ENCODE measurements at places on chromosomes 16 and 17.

DNA sequence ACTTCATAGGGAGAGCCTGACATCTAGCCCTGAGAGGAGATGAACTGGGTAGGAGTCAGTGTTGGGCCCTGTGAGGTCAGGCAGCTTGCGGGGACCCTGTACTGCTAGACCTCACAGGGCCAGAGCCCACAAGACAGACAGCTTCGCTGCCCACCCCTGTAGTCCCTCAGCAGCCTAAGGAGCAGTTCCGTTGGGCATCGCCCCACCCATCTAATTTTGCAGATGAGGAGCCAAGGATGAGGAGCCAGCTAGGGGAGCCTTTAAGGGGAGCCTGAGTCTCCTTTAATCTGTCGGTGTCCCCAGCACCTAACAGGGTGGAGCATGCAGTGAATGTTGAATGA lies 755 bp upstream of the TUFM start:
- DNase-seq = no peak

DNA sequence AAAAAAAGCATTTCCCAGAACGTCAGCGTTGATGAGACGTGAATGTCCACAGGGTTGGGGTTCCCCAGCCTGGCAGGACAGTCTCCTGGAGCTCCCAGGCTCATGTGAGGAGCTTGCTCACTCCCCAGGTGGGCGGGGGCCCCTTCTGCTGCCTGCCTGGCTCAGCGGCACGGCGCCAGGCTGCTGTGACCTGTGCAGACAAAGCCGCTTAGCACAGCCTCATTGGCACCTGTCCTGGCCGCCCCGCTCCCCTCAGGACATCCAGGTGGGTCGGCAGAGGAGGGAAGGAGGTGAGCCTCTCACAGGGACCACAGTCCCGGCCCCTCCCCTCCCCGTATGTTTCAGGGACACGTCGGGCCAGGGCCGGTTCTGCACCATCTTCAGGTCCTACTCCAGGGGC lies 12.9 kb upstream of the WFIKKN1 start:
- DNase-seq = no peak

DNA sequence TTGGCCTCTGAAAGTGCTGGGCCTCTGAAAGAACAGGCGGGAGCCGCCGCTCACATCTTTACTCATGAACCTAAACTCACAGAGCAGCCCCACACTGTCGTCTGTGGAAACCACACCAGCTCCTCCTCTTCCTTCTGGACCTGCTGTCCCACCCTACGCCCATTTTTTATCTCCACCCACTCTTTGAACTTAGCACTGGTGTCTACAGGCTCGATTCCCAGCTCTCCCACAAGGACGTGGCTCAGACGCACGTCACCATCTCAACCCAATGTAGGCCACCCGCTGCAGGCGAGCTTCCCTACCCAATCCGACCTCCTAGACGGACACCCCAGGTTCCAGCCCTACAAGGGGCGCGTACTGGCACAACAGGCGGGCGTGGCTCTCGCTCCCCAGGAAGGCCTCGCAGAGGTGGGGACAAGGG lies 62.2 kb downstream of the NXN start:
- DNase-seq = no peak

DNA sequence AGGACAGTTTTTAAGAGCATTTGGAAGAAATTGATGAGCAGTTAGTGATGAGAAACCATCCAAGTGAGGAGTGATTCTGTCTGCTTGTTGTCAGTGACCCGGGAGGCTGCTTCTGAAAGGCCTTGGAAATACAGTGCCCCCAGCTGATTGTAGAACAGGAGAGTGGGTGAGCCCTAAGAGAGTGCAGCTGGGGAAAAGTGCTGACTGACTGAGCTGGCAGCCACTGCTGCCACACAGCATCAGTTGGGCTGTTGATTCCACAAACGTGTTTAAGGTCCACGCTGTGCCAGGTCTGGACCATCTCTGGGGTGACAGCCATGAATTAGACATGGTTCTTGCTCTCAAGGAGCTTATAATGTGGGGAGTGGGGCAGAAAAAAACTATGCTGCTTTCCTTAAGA lies 18.9 kb downstream of the NUP93 start:
- no peak for DNase-seq

DNA sequence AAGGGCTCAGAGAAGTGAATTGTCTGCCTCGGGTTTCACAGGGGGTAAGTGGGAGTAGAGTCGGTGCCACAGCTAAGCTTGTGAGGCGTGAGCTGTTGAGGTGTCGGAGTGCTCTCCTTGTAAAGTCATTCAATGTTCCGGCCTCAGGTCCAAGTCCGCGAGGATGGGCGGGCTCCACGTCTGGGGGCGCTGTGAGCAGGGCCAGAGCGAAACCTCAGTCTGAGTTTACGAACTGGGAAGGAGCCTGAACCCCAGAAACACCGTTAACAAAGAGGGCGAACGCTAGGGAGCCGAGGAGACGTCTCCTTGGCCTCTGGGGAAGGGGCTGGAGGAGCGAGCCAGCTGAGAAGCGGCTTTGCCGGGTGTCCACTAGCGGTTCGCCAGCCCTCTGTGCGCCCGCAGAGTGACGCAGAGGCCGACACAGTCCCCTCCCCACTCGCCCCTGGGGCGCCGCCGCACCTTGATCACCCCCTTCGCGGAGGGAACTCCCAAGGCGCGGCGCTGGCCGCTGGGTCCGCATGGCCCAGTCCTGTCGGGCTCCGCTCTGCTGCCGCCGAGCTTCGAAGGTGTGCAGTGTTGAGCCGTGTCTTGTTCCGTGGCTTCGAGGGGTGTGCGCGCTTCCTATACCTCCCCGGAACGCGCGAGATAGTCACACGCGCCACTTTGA lies 4.9 kb downstream of the IRX3 start:
- DNase-seq = peak; percentile 11

GRCh38 chr17:70769956-70770355 lies 600.6 kb downstream of the KCNJ2 start:
- no peak for DNase-seq

DNA sequence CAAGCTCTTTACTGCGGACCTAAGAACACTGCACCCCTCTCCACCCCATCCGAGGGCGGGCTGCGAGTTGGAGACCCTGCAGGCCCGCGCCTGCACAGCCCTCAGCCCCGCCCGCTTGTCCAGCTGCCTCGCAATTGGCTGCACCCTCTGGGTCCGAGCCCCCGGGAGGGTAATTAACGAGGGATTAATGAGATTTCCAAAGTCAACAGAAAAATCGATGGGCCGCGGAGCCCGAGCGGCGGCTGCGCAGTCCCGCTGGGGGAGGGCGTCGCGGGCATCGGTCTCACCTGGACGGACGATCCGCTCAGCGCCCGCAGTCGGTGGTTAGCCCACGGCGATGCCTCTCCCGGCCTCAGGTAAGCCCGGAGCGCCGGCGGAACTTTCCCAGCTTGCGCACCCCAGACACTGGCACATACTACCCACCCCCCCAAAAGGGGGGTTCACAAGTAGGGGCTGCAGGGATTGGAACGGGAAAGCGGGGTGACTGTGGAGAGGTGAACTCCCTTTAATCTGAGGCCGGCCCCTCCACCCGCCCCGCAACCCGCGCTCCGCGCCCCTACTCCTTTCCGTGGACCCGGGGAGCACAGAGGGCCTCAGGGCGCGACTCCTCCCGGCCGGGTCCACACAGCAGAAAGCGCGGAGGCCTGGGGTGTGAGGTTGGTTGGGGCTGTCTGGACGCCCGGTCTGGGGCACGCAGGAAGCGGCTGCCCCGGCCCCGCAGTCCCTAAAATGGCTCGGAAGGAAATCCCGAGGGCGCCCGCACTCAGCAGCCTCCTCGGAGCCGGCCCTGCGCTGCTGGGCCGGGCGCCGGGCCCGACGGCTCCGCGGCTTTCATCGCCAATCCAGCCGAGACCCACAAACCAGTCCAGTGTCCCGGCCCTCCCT lies at the start of gene OTOP3:
Gene OTOP3, plus strand, starts transcription at position 314 of the 885 bp plus-strand sequence. Its CDS starts 24 bp downstream, at position 338.
- no peak for DNase-seq

GRCh38 chr17:2452216-2452750 lies 51.4 kb upstream of the MNT start:
- DNase-seq = no peak

DNA sequence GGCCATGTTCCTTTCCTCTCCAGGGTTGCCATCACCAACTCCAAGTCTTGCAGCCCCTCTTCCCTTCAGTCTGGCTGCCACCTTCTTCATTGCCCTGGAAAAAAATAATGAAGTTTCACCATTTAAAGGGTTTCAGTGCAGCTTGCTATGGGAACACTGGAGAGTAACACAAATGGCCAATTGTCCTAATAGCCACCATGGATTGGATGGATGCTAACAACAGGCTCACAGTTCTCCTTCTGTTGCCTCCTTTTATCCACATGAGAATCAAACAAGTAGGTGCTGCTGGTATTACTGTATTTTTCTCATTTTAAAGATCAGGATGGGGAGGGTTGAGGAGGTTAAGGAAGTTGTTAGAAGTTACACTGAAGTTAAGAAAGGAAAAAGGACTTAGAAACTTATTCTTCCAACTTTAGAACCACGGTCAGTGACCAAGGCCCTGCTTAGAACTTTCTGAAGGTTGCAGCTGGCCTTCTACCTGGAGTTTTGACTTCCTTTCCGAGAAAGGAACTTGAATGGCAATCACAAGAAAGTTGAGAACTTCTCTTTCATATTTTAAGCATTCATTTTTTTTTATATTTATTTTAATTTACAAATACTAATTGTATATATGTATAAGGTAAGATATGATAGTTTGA lies 198.0 kb upstream of the MAF start:
- no peak for DNase-seq

DNA sequence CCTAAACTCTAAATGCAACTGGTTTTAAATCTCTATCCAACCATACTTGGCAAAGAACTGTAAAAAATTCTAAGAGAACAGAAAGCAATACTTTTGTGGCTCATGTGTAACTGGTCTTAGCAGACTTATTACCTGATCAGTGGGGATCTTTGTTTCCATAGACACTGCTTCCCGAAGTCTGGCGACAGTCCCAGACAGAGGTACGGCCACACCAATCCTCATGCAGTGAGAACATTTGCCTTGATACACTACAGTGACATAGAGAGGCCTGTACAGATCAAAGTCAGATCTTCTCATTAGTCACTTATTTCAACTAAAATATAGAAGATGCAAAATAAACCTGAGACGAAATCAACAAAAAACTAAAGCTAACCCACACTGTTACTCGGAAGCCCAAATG lies 43.9 kb downstream of the USP31 start:
- no peak for DNase-seq

DNA sequence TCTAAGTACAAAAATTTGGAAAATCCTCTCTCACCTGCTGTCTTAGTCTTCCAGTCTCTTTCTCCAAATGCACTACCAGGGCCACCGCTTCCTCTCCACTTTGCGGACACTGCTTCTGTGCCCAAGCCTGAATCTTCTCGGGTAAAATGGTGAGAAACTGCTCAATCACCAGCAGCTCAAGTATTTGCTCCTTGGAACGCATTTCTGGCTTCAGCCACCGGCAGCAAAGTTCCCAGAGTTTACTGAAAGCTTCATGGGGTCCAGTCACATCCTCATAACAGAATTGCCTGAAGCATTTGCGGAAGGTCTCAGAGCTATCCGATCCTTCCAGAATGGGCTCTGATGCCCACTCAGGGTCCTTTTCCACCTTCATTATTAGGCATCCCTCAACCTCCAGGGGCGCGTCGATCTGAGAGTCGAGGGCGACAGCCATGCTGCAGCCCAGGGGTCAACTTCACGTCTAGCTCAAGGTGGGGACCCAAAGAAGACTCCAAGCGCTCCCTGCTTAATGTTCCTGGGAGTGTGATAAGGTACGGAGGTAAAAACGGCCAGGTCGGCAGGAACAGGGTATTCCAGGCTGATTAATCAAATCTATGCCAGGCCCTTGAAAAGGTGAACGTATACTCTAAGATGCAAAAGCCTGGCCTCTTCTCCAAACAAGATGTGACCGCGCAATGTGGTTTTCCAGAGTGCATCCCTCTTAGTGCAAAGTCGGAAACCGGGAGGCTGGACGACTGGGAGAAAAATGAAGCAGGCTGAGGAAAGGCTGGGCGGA lies 763 bp downstream of the ZKSCAN2 start:
- peak; percentile 10 for DNase-seq

DNA sequence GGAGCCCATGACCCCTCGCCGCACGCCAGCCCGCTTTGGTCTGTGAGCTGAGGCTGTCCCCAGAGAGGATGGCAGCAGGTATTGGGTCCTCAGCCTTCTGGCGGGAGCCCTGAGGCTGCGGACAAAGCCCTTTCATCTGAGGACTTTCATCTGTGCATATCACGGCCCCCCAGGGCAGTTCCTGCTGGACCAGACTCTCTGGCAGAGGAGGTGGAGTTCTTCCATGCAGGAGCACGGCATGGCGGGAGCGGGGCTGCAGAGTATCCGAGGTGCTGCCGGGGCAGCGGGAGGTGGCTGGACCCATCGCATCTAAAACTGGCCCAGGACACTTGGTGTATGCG lies 18.8 kb downstream of the DHX38 start:
- no peak for DNase-seq

GRCh38 chr16:71658771-71659170 lies 32.8 kb downstream of the MARVELD3 start:
- DNase-seq = peak; percentile 21

DNA sequence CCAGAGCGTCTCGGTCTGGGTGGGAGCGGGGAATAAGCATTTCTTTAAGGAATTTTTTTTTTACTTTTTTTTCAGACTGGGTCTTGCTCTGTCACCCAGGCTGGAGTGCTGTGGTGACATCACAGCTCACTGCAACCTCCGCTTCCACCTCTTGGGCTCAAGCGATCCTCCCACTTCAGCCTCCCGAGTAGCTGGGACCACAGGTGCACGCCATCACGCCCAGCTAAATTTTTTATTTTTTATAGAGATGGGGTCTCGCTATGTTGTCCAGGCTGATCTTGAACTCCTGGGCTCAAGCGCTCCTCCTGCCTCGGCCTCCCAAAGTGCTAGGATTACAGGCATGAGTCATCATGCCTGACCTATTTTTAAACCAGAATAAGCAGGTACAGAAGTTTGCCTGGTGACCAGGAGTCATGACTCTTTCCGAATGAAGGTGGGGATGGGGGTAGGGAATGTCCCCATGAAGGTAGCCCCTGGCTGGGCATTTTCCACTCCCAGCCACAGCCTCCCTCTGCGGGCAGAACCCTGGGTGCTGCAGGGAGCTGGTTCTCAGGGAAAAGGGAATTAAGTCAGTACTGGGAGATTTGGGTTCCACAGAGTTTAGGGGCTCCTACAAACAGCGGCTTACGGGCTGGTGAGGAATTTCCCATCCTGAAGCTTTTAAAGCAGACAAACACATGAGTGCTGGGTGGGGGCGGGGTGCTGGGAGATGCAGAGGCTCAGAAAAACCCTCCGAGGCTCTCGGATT lies 48.3 kb downstream of the TBC1D16 start:
- no peak for DNase-seq
